ENCODE measurements at places on chromosomes 7 and 10. TPM values are rescaled to one million over a fixed set of nuclear protein-coding genes. Genes with fewer than 3 reads are reported as not detected.

Gene RAPGEF5
- total RNA-seq: 1.1 TPM

DNA sequence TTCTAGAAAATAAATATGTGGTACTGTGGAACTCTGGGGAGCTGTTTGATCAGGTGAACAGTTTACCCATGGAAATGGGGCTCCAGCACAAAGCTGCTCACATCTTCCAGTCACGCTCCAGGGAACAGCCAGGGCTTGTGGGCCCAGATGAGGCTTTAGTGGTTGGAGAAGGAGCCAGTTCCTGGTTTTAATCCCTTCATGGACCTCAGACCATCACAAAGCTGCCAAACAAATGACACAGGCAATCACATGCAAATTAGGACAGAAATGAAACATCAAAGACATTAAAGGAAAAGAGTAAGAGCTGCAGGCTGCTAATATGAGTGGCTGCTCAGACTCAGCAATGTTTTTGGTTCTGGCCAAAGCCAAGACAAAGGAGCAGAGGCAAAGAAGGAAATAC, 2.2 kb upstream of the ATP6V0E2 start:
- DNase-seq: no peak

- DNase-seq: no peak
Measured at GRCh38 chr7:152711444-152711944, 35.6 kb upstream of the XRCC2 start.

DNA sequence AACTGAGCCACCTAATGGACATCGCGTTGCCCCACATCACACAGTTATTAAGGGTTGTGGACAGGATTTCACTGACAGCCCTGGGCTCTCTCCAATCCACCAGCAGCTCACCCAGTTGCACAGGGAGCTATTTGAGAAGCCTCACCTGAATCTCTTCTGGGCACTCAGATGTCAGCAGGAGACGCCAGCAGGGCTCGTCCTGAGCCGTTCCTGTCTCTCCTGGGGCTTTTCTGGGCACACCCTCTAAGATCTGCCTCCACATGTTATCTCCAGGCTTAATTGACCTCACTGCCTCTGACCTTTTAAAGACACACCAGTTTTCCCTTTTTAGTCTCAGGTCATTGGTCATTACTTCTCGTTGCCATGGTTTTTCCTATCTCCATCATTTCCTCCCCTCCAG, 63.0 kb downstream of the GRID1 start:
- no peak for DNase-seq

Data from kidney epithelial cell (primary cell).